ENCODE measurements at places on chromosomes 13 and 19.
A peak's percentile ranks its signal among the peaks of the same experiment; 100 is the strongest.

GRCh38 chr13:96617528-96617927 lies 376.7 kb downstream of the OXGR1 start:
- DNase-seq: no peak

- no peak for DNase-seq
Observed at GRCh38 chr13:40595693-40596092, 70.7 kb downstream of the FOXO1 start.

GRCh38 chr19:55244004-55244680 lies 14.7 kb downstream of the PPP6R1 start:
- no peak for DNase-seq

DNA sequence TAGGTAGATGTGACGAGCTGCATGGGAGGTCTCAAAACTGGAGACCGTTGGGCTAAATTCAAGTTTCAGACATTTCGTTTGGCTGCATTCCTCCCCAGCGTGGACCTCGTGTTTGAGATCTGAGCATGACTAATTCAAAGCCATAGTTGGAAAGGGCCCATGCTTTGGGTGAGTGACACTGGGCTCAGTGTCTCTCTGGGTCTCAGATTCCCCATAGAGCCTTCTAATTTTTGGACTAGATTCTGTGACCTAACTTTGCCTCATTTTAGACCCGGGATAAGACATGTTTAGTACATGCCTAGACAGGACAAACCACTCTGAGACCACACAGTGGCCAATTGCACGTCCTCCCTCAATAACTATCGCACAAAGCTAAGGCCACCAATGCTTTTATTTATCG lies 16.6 kb downstream of the CKM start:
- DNase-seq: no peak

GRCh38 chr13:113672002-113672651 lies 5.1 kb downstream of the GRK1 start:
- no peak for DNase-seq

- DNase-seq: peak; percentile 74
Observed at GRCh38 chr19:2271234-2272103, 10.5 kb downstream of the PEAK3 start.

GRCh38 chr13:43529796-43530195 lies 257.0 kb downstream of the ENOX1 start:
- no peak for DNase-seq

DNA sequence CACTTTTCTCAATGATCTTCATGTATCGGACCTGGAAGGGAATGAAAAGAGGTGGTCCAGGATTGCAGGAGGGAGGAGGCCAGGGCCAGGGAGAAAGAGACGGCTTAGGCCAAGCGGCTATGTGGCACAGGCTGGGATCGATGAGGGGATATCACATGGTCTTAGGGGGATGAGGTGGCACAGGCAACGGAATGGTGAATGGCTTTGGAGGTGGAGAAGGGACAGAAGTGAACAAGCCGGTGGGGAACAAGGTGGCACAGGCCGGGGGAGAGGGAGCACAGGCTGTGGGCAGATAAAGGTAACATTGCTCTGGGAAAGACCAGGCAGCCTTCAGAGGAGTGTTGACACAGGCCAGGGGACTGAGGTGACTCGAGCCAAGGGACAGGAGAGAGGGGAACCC lies 5.7 kb upstream of the CDKN2D start:
- DNase-seq: no peak

DNA sequence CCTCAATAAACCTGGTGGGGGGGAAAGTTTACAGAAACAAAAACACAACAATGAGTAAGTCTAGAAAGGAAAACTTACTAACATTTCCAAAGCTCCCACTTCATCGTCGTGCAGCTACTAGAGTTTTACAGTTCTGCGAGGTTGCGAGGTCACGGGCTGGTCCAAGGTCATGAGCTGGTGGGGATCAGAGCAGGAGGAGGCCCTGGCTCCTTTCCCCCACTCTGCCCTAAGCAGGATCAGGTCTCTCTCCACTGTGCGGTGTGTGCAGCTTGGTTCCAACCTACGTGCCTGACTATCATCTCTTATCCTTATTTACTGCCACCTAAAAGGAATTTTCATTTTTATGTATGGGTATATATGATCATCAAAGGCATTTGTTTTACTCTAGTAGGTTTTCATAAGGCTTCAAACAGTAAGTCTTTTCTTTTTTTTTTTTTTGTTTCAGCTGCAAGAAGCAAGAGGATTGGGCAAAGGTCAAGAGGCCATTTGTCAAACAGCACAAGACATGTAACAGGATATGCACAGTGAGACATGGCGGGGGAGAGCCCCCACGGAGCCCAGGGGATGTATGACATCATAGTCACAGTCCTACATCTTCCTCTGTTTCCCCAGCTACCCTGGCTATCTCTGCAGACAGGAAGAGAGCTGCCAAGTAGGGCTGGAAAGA lies 76.6 kb upstream of the POMP start:
- peak; percentile 84 for DNase-seq

- DNase-seq: no peak
Observed at GRCh38 chr13:58919551-58919950, 1244.2 kb downstream of the DIAPH3 start.

DNA sequence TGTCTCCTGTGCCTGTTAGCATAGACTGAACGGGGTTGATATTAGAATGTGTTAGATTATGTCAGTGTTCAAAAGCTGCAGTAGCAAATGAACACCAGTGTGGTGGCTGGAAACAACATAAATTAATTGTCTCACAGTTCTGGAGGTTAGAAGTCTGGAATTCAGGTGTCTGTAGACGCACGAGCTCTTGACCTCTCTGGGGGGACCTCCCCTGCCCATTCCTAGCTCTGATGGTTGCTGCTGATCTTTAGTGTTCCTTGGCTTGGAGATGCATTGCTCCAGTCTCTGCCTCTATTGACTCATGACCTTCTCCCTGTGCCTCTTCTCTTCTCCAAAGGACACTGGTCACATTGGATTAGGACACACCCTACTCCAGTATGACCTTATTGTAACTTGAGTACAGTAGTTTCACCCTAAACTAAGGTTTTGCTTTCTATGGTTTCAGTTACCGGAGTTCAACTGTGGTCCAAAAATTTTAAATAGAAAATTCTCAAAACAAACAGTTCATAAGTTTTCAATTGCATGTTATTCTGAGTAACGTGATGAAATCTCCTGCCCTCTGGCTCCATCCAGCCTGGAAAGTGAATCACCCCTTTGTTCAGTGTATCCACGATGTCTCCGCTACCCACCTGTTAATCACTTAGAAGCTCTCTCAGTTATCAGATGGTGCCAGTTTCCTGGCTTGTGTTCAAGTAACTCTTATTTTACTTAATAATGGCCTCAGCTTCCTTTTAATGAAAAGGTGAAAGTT lies 273.2 kb downstream of the MYO16 start:
- no peak for DNase-seq

DNA sequence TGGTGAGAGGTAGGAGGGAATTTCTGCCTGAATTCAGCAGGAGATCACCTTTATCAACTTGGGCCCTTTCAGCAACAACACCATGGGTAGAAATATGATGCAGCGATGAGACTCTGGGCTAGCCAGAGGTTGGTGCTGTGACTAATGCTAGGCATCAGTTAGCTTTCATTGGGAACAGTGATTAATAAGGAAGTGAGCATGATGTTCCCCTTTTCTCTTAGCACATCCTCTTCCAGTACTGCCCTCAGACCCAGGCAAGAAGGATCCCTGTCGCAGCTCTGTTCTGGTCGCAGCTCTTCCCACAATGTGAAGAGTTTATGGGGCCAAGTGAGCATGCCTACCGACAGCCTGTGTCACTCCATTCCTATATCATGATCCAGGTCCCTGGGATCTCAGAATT lies 100.5 kb downstream of the FLT1 start:
- DNase-seq: peak; percentile 90

DNA sequence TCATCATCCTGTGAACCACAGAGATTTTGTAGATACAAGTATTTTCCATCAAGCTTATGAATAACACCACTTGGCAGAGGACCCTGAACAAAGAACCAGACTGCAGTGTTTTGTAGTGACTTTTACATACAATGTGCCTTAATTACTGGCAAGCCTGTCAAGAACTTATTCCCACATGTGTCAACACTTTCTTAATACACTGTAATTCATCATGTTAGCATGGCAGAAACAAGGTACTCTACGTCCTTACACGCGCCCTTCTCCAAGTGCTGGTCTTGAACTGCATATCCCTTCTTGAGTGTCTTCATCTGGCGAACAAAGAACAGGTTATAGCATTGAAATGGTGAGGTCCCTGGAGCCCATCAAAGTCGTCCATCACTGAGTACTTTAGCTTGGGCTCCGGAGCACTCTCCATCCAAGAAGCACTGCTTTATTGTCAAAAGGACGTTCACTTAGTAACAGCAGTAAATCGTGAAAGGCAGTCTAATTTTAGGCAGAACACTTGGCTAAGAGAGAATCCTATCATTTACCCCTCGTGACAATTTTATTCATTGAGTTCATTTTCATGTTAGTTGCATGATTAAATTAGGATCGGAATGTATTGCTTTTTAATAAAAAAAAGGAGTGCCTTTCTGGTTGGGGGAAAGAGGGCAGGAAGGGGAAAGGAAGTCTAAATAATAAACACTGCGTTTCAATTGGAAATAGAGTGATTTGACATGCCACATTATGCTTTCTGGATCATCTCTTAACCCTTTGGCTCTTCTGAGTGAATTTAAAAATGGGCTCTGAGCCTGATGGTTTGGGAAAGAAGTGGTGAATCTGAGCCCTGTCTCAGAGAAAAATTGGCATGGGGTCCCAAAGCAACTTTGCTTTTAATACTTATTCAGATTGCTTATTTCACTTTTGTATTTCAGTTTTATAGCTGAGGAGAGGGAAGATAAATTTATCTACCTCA lies 376.1 kb downstream of the DLEU7 start:
- DNase-seq: no peak

DNA sequence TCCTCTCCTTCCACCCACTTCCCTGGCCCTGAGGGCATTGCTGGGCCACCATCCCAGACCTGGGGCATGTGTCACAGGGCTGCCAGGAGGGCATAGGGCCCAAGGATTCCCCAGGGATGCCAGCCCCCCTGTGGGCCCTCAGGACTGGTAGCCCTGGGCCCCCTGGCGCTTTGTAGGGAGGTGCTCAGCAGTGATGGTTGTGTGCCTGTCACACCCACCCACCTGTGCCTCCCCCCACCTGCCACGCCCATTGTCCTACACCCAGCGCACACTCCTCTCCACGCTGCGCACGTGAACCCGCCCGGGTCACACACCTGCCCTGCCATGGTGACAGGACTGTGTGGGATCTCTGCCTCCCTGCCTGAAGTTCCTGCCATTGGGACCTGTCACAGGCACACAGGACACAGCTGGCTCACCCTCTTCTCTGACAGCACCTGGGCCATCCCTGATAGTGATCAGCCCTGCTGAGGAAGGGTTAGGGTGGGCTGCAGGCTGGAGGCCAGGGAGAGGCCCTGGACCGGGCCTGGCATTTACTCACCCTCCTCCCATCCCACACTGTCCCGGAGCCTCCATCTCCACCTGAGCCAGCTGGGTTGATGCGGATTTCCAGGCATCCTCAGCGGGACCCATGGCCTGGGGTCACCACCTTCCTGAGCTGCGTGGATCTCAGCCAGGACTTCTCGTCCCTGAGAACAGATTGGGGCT lies 23.9 kb downstream of the WTIP start:
- DNase-seq: no peak

GRCh38 chr13:101942038-101942437 lies 459.8 kb downstream of the FGF14 start:
- DNase-seq: no peak

DNA sequence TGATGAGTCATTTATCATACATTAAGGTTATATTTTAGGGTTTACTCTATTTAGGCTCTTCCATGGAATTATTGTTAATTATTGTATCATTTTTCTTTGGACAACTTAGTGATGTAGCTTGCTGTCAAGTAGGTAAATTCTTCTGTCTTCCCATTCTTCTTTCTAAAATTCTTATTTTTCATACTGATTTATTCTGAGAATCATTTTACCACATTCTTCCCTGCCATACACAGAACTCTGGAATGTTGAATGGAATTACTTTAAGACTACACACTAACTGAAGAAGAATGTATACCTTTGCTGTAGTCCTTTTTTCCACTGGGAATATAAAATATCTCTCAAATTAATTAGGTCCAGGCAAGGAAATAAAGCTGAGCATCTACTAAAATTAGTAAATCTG lies 24.5 kb upstream of the SLC7A1 start:
- DNase-seq: no peak

- no peak for DNase-seq
Observed at GRCh38 chr13:42041684-42042035, 6.8 kb upstream of the DGKH start.

GRCh38 chr19:40867701-40868100 lies 14.3 kb downstream of the CYP2A7 start:
- DNase-seq: no peak

GRCh38 chr13:111239764-111240670 lies 80.4 kb upstream of the TEX29 start:
- peak; percentile 39 for DNase-seq

DNA sequence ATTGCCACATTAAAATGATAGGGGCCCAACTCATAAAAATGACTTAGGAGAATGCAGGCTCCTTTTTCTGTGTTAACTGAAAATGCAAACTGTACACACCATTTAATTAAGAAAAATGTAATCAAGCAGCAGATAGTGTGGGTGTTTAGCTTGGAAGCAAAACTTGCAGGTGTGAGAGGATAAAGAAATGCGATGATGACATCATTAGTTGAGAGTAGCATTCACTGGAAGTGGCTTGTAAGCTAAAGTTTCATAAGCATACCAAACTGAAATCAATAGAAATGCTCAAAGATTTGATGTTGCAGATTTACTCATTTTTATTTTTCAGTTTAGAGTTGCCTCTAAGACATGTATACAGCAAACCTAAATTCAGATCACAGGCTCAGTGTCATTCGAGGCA lies 86.6 kb downstream of the PRR20E start:
- no peak for DNase-seq

DNA sequence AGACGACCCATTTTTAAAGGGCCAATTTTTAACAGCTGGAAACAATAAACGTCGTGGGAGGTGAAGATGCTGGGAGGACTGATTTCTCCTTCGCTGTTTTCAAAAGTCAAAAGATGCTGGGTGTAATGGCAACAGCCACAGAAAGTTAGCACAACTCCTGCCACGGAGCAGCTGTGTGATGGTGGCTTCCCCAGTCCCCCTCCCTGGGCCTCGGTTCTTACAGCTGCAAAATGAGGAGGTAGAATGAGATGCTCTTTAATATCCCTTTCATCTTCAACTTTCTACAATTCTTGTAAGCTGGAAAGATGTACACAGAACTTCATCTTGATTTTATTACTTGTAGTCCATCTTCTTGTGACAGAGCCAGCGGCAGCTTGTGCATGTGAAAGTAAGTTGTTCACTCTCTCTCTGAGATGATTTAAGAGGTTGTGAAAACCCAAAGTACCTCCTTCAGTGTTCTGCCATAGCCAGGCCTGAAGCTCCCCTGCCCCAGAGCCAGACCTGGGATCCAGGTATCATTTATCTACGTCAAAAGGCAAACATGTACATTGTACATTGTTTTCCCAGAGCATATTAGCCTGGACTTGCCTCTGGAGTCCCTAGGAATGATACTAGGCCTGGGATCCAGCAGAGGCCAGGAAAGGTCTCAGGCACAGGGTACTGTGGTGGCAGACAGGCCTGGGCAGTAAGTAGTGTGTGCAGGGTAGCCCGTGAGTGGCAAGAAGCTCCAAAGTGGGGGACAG lies 3.4 kb upstream of the UBE2L5 start:
- DNase-seq: no peak
